Endodermal cell (in vitro differentiated cells): ENCODE measurements at places on chromosomes 3 and 15. TPM values are rescaled to one million over a fixed set of nuclear protein-coding genes. Genes with fewer than 3 reads are reported as not detected.

- no peaks in the 10 kb centered on the region for H3K4me1 ChIP-seq
Observed at GRCh38 chr3:53816425-53816824, 29.8 kb downstream of the CHDH start.

- peaks cover 2% of the 10 kb centered on the region for H3K4me1 ChIP-seq
- peak; percentile 57 for DNase-seq
- H3K27me3 ChIP-seq: no peaks in the 10 kb centered on the region
- peaks cover 2% of the 10 kb centered on the region for H3K36me3 ChIP-seq
Observed at GRCh38 chr3:134348524-134348923, 25.7 kb downstream of the AMOTL2 start.

DNA sequence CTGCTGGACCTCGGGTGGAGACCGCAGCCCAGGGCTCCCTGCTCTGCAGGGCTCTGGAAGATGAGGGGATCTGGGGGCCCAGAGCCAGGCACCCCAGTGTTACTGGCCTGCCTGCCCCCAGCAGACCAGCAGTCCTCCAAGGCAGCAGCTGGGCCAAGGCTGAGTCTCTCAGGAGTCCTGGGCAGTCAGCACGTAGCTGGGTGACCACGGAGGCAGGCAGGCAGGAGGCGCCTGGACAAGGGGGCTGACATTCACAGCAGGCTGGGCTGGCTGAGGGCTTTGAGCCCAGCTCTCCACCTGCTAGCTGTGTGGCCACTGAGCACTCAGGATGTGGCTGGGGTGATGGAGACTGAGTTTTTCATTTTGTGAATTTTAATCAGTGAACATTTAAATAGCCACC lies 67.9 kb downstream of the IQSEC1 start:
- H3K27ac ChIP-seq: peak overlapping the region; percentile 38
- no peak overlapping the region for H3K4me3 ChIP-seq
- no peaks in the 10 kb centered on the region for H3K36me3 ChIP-seq
- no peaks in the 10 kb centered on the region for H3K4me1 ChIP-seq

- no peaks in the 10 kb centered on the region for H3K36me3 ChIP-seq
- DNase-seq: no peak
- peaks cover 12% of the 10 kb centered on the region for H3K4me1 ChIP-seq
- no peak overlapping the region for H3K27ac ChIP-seq
- H3K4me3 ChIP-seq: no peak overlapping the region
- no peaks in the 10 kb centered on the region for H3K27me3 ChIP-seq
Observed at GRCh38 chr3:25281732-25282126, 146.3 kb upstream of the RARB start.

GRCh38 chr15:44698641-44699040 lies 12.5 kb downstream of the PATL2 start:
- H3K36me3 ChIP-seq: no peaks in the 10 kb centered on the region
- no peaks in the 10 kb centered on the region for H3K4me1 ChIP-seq
- DNase-seq: no peak

GRCh38 chr15:59543721-59544547 lies 67.6 kb upstream of the GCNT3 start:
- no peaks in the 10 kb centered on the region for H3K36me3 ChIP-seq
- no peak overlapping the region for H3K27ac ChIP-seq
- no peaks in the 10 kb centered on the region for H3K27me3 ChIP-seq
- no peak overlapping the region for H3K4me3 ChIP-seq
- DNase-seq: no peak
- peaks cover 9% of the 10 kb centered on the region for H3K4me1 ChIP-seq

DNA sequence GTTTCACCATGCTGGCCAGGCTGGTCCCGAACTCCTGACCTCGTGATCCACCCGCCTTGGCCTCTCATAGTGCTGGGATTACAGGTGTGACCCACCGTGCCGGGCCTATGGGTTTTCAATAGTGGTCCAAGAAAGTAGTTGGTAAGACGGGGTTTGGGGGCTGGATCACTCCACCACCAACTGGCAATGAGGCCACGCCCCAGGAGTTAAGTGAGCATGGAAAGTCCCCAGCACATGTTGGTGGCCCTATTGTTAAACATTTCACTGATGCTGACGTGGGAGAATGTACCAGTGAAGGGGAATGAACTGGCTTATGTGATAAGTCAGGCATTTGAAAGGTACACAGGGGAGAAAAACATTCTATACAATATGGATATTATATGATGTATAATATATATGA lies 80.4 kb downstream of the CHRD start:
- no peak overlapping the region for H3K27ac ChIP-seq
- H3K27me3 ChIP-seq: no peaks in the 10 kb centered on the region
- no peaks in the 10 kb centered on the region for H3K36me3 ChIP-seq
- no peak overlapping the region for H3K4me3 ChIP-seq
- H3K4me1 ChIP-seq: no peaks in the 10 kb centered on the region
- peak; percentile 27 for DNase-seq

GRCh38 chr3:167798443-167798842 lies 62.9 kb downstream of the SERPINI1 start:
- no peaks in the 10 kb centered on the region for H3K36me3 ChIP-seq
- H3K27ac ChIP-seq: no peak overlapping the region
- H3K4me3 ChIP-seq: no peak overlapping the region
- no peaks in the 10 kb centered on the region for H3K27me3 ChIP-seq

DNA sequence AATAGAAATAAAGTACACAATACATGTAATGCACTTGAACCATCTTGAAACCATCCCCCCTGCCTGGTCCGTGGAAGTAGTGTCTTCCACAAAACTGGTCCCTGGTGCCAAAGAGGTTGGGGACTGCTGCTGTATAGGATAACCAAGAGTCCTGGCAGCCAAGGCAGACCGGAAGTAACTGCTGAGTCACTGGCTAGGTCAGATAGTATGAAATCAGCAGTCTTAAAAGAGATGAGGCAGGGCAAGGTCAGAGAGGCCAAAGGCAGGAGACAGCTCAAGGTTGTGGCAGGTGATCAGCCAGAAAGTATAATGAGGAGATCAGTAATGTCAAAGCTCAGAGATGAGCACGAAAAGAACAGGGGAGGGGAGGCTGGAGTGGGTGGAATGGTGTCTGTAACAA lies 60.2 kb downstream of the MAP3K13 start:
- H3K4me3 ChIP-seq: no peak overlapping the region
- no peak overlapping the region for H3K27ac ChIP-seq
- DNase-seq: no peak

- no peak overlapping the region for H3K27ac ChIP-seq
- no peaks in the 10 kb centered on the region for H3K36me3 ChIP-seq
- DNase-seq: no peak
- no peak overlapping the region for H3K4me3 ChIP-seq
Observed at GRCh38 chr15:31335989-31336592, 9.5 kb downstream of the KLF13 start.

OR5H1 gene
- total RNA-seq: 0.11 to 0.28 TPM (median 0.22 TPM) in 3 replicates

LRRIQ4 gene
- total RNA-seq: 0.11 TPM in 1 of 2 replicates, not detected in the other

TMEM207 gene
- total RNA-seq: not detected in 3 replicates

CD200R1 gene
- 0.28 to 1.1 TPM (median 1.1 TPM) in 3 replicates for total RNA-seq

ANKRD63 gene
- 0.41 TPM in 1 of 2 replicates, not detected in the other for total RNA-seq
